ENCODE measurements at places on chromosomes 5 and 9. TPM values are rescaled to one million over a fixed set of nuclear protein-coding genes. Genes with fewer than 3 reads are reported as not detected.
A peak's percentile ranks its signal among the peaks of the same experiment; 100 is the strongest.

The DTWD2 gene
- 3.9 TPM for total RNA-seq

The PCDHB5 gene
- total RNA-seq = 0.38 TPM

The COL27A1 gene
- 12.6 TPM for total RNA-seq

The FAM153A gene
- total RNA-seq = 0.19 TPM

The HMMR gene
- total RNA-seq = 54.9 TPM

- H3K4me3 ChIP-seq = no peak overlapping the region
- H3K36me3 ChIP-seq = no peaks in the 10 kb centered on the region
- H3K27me3 ChIP-seq = no peaks in the 10 kb centered on the region
- no peak for DNase-seq
- H3K27ac ChIP-seq = no peak overlapping the region
Observed at GRCh38 chr5:146369691-146370090, 31.1 kb downstream of the POU4F3 start.

DNA sequence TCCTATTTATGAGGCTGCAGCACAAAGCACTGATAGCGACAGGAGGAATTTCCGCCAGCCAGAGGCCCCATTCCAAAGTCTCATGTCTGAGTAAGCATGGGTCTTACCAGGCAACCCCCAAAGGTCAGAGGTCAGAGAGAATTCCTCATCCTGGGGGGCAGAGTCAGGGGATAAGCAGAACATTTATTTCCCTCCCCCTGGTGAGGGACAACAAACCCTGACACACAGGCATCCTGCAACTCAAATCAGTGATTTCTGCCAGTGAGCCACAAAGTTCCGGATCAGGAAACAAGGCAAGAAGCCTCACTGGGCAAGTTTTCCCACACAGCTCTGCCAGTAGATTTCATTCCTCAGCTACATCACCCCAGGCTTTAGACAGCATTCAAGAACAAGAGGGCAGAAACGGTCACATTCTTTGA is 37.0 kb downstream of the ADAMTS12 start:
- peaks cover 4% of the 10 kb centered on the region for H3K4me1 ChIP-seq
- H3K27me3 ChIP-seq = no peaks in the 10 kb centered on the region
- no peak overlapping the region for H3K27ac ChIP-seq
- no peak overlapping the region for H3K4me3 ChIP-seq
- H3K36me3 ChIP-seq = no peaks in the 10 kb centered on the region

DNA sequence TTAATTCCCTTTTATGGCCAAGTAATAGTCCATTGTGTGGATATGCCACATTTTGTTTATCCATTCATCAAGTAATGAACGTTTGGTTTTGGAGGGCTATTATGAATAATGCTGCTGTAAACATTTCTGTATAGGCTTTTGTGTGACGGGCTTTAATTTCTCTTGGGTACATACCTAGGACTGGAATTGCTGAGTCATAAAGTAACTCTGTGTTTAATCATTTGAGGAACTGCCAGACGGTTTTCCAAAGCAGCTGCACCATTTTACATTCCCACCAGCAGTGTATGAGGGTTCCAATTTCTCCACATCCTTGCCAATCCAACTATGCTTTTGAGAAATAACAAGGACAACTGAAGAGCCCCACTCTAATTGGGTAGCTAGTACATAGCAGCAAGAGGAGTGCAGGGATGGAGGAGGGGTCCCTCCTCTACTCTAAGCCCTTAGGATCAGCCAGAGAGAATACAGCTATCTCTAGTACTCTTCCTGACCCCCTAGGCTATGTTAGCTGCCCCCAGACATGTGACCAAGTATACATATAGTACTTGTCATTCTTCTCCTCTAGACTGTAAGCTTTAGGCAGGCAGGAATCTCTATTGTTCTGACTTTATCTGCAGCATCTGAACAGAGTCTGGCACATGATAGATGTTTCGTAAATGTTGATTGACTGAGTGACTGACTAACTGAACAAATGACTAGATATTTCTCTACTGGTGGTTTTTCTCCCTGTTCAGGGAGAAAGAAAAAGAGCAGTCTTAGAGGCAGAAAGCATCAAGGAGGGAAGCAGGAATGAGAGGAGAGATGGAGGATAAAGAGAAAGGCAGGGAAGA is 22.1 kb upstream of the MATR3 start:
- no peak overlapping the region for H3K4me3 ChIP-seq
- H3K36me3 ChIP-seq = no peaks in the 10 kb centered on the region
- H3K27me3 ChIP-seq = peaks cover 2% of the 10 kb centered on the region
- H3K4me1 ChIP-seq = peaks cover 40% of the 10 kb centered on the region
- H3K27ac ChIP-seq = no peak overlapping the region

- no peaks in the 10 kb centered on the region for H3K27me3 ChIP-seq
- no peaks in the 10 kb centered on the region for H3K36me3 ChIP-seq
- H3K27ac ChIP-seq = no peak overlapping the region
- H3K4me1 ChIP-seq = no peaks in the 10 kb centered on the region
- DNase-seq = no peak
Observed at GRCh38 chr5:57513785-57514184, 31.2 kb upstream of the ACTBL2 start.

DNA sequence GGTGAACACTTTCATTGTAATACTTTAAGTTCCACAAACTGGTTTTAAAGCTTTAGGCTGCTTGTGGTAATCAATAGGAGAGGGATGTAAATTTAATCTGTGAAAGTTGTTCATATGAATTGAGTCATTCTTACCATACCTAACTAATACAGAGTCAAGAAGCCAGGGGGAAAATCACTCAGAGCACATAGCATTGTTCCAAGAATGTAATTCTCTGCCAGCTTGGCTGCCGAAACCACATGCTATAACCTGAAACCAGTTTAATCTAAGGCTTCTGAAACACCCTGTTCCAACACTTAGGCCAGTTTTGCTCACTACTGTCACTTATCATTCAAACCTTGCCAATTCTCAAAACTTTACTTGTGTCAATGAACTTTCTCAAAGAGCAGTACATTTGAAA is 528.8 kb upstream of the GRAMD2B start:
- no peak for DNase-seq
- no peak overlapping the region for H3K4me3 ChIP-seq
- no peaks in the 10 kb centered on the region for H3K4me1 ChIP-seq
- H3K36me3 ChIP-seq = no peaks in the 10 kb centered on the region

DNA sequence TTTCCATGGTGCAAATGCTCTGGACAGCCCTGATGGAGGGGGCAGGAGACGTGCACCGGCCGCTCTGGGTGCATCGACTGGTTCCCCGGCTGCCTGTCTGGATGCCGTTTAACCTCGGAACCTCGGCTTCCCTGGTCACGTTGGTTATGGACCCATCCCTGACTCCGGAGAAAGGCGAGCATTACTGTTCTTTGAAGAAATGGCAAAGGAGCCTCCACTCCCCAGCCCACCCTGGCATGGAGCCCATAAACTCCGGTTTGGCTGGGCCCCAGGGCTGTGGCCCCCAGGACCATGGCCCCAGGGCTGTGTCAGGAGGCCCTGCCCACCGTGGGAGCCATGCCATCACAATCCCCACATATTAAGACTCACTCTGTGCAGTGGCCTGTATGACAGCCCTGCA is 28.9 kb downstream of the DBH start:
- H3K4me1 ChIP-seq = peaks cover 4% of the 10 kb centered on the region
- no peak for DNase-seq
- no peaks in the 10 kb centered on the region for H3K36me3 ChIP-seq
- no peak overlapping the region for H3K27ac ChIP-seq

GRCh38 chr9:28651050-28651722 is 1077.9 kb upstream of the C9orf72 start:
- H3K4me1 ChIP-seq = no peaks in the 10 kb centered on the region
- no peak overlapping the region for H3K27ac ChIP-seq
- no peaks in the 10 kb centered on the region for H3K36me3 ChIP-seq
- H3K4me3 ChIP-seq = no peak overlapping the region
- no peak for DNase-seq

DNA sequence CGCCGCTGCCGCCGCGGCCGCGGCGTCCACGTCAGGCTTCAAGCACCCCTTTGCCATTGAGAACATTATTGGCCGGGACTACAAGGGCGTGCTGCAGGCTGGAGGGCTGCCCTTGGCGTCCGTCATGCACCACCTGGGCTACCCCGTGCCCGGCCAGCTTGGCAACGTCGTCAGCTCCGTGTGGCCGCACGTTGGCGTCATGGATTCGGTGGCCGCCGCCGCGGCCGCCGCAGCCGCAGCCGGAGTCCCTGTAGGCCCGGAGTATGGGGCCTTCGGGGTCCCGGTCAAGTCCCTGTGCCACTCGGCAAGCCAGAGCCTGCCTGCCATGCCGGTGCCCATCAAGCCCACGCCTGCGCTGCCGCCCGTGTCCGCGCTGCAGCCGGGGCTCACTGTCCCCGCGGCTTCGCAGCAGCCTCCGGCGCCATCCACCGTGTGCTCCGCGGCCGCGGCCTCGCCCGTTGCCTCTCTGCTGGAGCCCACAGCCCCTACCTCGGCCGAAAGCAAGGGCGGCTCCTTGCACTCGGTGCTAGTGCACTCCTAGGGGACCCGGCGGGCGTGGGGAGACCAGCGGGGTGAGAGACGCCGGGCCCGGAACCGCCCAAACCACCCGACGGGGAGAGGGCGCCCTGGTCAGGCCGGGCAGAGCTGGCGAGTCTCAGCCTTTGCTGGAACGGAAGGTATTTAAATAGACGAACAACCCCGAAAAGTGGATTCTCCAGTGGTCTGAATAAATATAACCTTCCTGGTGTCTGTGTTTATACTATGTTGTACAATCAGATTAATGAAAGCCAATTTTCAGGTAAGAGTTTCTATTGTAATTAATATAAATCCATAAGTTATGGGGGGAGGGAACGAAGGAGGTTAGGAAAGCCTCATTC is 1.2 kb downstream of the FOXB2 start:
- H3K36me3 ChIP-seq = no peaks in the 10 kb centered on the region
- no peak for DNase-seq
- H3K27ac ChIP-seq = no peak overlapping the region
- H3K4me1 ChIP-seq = peaks cover 8% of the 10 kb centered on the region
- no peak overlapping the region for H3K4me3 ChIP-seq

DNA sequence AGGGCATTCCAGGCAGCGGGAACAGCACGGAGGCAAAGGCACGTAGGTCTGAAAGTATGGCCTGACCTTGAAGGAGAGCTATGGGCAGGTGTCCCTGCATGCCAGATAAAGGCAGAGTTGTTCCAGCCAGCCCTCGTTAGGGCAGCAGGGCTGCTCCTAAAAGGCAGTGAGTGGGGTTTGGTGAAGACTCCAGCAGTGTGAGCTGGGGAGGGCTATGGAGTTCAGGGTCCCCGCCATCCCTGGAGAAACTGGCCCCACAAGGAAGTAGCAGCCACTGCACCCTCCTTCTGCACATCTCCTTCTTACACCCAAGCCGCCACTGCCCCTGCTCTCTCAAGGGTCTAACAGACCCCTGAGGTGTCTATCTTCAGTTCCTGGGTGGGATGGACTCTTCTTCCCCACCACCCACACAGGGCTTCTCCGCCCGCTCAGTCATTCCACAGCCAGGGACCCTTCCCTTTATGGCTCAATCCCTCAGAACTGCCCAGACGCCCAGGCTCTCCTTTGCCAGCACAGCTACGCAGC is 1.4 kb downstream of the AKNA start:
- no peaks in the 10 kb centered on the region for H3K27me3 ChIP-seq
- peak overlapping the region; percentile 97 for H3K27ac ChIP-seq
- peaks cover 77% of the 10 kb centered on the region for H3K4me1 ChIP-seq
- peaks cover 6% of the 10 kb centered on the region for H3K36me3 ChIP-seq
- H3K4me3 ChIP-seq = peak overlapping the region; percentile 99

DNA sequence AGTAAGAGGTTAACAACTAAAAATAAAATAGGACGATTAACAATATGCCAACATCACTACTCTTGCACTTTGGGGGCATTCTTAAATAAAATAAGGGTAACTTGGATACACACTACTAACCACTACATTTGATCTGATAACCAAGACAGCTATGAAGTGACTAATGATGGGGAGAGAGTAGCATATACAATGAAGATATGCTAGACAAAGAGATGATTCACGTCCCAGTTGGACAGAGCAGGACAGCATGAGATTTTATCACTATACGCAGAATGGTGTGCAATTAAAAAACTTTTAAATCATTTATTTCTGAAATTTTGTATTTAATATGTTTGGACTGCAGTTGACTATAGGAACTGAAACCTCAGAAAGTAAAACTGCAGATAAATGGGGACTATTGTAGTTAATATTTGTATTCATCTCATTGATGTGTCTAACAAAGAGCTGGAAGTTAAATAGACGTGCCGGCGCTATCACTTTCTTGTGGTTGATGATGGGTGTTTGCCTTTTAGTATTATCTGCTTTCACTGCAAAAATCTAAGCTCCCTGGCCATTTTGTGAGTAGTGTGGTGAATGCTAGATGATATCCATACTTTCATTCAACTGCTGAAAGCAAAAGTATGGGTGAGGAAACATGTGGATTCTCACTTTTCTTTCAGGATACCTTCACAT is 18.7 kb downstream of the GIN1 start:
- H3K4me3 ChIP-seq = no peak overlapping the region
- no peak overlapping the region for H3K27ac ChIP-seq
- H3K27me3 ChIP-seq = no peaks in the 10 kb centered on the region
- no peaks in the 10 kb centered on the region for H3K36me3 ChIP-seq
- no peak for DNase-seq
- no peaks in the 10 kb centered on the region for H3K4me1 ChIP-seq

GRCh38 chr9:77305622-77306400 is 128.5 kb downstream of the VPS13A start:
- H3K36me3 ChIP-seq = no peaks in the 10 kb centered on the region
- no peak for DNase-seq
- H3K27me3 ChIP-seq = no peaks in the 10 kb centered on the region
- H3K4me1 ChIP-seq = peaks cover 2% of the 10 kb centered on the region

GRCh38 chr5:1733369-1733768 is 66.3 kb downstream of the MRPL36 start:
- no peak for DNase-seq
- no peak overlapping the region for H3K27ac ChIP-seq
- no peaks in the 10 kb centered on the region for H3K36me3 ChIP-seq

GRCh38 chr9:7433508-7434292 is 365.9 kb downstream of the DMAC1 start:
- H3K27me3 ChIP-seq = no peaks in the 10 kb centered on the region
- no peaks in the 10 kb centered on the region for H3K36me3 ChIP-seq
- H3K4me3 ChIP-seq = no peak overlapping the region
- H3K27ac ChIP-seq = no peak overlapping the region
- DNase-seq = no peak
- H3K4me1 ChIP-seq = no peaks in the 10 kb centered on the region

GRCh38 chr5:112002376-112002775 is 245.4 kb upstream of the NREP start:
- no peak overlapping the region for H3K4me3 ChIP-seq
- H3K36me3 ChIP-seq = no peaks in the 10 kb centered on the region
- DNase-seq = no peak
- no peak overlapping the region for H3K27ac ChIP-seq
- H3K4me1 ChIP-seq = peaks cover 5% of the 10 kb centered on the region
- H3K27me3 ChIP-seq = no peaks in the 10 kb centered on the region

DNA sequence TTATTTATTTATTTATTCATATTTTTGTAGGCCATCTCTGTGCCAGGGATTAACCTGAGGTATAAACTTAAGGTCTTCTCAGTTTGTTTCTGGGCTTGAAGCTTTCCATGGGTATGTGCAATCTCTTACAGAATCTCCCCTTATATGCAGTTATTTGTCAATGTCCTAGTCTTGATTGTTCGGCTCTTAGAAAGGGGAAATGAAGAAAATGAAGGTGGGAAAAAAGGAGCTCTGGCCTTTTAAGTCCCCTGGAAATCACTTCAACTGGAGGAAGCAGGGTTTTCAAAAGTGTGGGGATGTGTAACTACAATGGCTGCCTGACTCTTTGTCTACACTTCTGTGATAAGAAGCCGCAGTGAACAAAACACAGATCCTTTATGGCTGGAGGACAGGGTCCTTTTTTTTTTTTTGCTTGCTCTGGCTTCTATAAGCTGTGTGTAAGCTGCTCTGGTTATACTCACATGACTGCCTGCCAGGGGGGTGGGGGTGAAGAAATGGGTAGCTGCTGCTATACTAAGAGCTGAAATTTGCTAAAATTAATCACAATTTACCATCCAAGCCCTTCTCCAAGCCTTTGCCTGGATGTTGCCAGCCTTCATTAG is 33.7 kb downstream of the CENPP start:
- peak overlapping the region; percentile 4 for H3K27ac ChIP-seq
- H3K27me3 ChIP-seq = no peaks in the 10 kb centered on the region
- peaks cover 3% of the 10 kb centered on the region for H3K4me1 ChIP-seq
- H3K36me3 ChIP-seq = no peaks in the 10 kb centered on the region

Measured in thymus (tissue), 14 donors.